ENCODE measurements at places on chromosomes 3 and 15. TPM values are rescaled to one million over a fixed set of nuclear protein-coding genes. Genes with fewer than 3 reads are reported as not detected.
A peak's percentile ranks its signal among the peaks of the same experiment; 100 is the strongest.

- DNase-seq: no peak
- H3K36me3 ChIP-seq: peaks cover 1% of the 10 kb centered on the region
- H3K4me1 ChIP-seq: no peaks in the 10 kb centered on the region
- no peak overlapping the region for H3K4me3 ChIP-seq
- H3K27ac ChIP-seq: no peak overlapping the region
Measured at GRCh38 chr15:25525741-25526140, 86.9 kb upstream of the UBE3A start.

The IFT80 gene
- 9.3 TPM for total RNA-seq

DNA sequence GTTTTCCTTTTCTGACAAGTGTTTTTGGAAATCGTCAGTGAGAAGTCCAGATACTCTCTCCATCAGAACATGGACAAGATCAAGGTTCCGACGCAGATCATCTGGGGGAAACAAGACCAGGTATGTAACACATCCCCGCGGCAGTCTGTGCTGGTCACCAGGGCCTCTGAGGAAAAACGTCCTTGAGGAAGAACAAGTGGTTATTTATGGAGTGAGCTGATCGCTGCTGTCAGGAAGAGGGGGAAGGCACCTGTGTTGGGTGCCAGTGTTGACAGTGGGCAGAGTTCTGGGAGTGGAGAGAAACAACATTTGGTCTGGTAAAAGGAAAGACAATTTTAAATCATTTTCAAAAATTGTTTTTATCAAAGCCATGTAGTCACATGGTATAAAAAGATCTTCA is 20.7 kb upstream of the RPP14 start:
- no peak for DNase-seq
- H3K27me3 ChIP-seq: no peaks in the 10 kb centered on the region
- no peak overlapping the region for H3K4me3 ChIP-seq

DNA sequence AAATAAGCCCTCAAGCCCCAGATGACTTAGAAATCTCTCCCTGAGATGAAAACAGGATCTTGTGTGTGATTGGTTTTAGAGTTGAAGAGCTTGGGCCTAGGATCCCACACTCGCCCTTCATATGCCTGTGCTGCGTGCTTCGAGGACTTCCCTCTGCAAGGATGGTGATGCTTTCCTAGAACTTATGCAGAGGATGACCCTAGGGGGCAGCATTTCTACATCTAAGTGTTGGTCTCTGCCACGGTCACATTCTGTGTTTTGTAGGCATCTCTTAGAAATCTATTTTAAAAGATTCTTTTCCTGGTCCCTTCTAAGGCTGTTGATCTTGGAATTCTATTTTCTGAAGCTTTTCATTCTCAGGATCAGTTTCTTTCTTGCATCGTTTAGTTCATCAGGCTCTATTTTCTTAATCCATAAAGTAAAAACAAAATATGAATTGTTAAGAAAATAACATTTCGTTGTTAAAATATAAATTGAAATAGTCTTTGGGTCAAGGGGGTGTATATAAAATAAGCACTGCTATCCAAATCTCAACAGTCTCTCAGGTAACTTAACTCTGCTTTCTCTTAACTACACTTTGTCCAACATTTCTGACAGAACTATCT is 45.7 kb downstream of the WDR76 start:
- no peak overlapping the region for H3K27ac ChIP-seq
- no peak overlapping the region for H3K4me3 ChIP-seq
- DNase-seq: peak; percentile 10
- no peaks in the 10 kb centered on the region for H3K27me3 ChIP-seq
- H3K4me1 ChIP-seq: no peaks in the 10 kb centered on the region

- peak; percentile 45 for DNase-seq
- no peak overlapping the region for H3K27ac ChIP-seq
- peaks cover 2% of the 10 kb centered on the region for H3K4me1 ChIP-seq
- H3K36me3 ChIP-seq: no peaks in the 10 kb centered on the region
Measured at GRCh38 chr3:193869221-193870201, 266.4 kb upstream of the HES1 start.

All from activated naive CD4-positive, alpha-beta T cell treated with anti-CD3 and anti-CD28 coated beads for 36 hours (primary cell).